Non-pigmented ciliary epithelial cell (primary cell): ENCODE measurements at places on chromosomes 13 and 19.

GRCh38 chr13:44084146-44084545 lies 204.4 kb downstream of the LACC1 start:
- DNase-seq = no peak

- no peak for DNase-seq
Observed at GRCh38 chr13:100315522-100315921, 226.6 kb downstream of the PCCA start.

DNA sequence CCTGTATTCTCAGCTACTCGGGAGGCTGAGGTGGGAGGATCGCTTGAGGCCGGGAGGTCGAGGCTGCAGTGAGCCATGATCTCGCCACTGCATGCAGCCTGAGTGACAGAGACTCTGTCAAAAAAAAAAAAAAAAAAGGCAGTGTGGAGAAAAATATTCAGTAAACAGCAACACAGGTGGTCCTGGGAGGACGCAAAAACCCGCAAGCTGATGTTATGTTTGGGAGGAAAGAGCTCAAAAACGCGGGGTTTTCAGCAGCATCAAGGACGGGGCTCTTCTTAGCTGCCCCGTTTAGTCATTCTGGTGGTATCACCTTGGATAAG lies 599 bp upstream of the ZNF784 start:
- no peak for DNase-seq

DNA sequence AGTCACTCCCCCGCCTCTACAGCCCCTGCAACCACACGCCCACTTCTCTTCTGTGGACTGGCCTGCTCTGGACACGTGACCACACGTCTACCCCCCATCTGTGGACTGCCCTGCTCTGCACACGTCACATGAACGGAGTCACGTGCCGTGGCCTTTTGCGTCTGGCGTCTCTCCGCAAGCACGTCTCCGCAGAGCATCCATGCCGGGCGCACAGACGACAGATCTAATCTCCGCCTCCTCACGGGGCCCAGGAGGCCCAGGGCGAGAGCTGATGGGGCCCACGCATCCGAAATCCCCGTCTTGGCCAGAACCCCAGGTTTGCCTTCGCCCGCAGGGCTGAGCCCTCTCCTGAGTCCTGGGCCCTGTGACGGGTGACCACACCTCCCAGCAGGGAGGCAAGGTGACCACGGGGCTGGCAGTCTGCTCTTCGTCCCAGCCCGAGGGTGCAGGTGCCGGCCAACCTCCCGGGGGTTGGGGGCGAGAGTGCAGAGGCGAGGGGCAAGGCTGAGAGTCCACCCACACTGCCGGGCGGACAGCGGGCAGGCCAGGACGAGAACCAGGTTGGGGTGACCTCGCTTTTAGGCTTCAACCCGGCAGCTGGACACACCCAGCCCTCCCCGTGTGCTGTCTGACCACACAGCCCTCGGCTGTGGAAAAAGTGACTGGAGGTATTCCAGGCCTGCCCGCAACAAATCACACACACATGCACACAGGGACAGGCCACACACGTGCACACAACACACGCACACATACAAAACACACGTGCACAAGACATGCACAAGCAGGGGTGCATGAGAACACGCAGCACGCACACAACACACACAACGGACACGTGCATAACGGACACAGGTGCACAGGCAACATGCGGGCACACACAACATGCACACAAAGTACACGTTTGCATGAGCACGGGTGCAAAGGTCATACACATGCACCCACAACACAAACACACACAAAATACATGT lies 3.9 kb downstream of the SBNO2 start:
- DNase-seq = no peak

GRCh38 chr13:40776681-40777165 lies 5.7 kb upstream of the MRPS31 start:
- DNase-seq = no peak

DNA sequence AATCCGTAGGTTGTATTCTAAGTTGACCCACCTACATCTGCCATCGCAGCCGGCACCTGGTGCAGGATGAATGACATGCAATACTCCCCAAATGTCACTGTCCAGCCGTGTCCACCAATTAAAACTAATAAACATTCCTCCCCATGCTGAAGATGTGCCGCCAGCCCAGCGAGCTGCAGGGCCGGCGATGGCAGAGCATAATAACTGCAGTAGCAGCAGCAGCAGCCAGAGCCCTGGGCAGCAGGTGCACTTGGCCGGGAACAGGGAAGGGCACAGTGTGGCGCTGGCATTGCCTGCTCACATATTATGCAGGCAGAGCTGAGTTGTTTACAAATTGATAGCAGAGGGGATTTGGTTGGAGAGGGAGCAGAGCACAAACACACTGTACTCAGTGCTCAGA lies 754.9 kb downstream of the OLFM4 start:
- DNase-seq = no peak

DNA sequence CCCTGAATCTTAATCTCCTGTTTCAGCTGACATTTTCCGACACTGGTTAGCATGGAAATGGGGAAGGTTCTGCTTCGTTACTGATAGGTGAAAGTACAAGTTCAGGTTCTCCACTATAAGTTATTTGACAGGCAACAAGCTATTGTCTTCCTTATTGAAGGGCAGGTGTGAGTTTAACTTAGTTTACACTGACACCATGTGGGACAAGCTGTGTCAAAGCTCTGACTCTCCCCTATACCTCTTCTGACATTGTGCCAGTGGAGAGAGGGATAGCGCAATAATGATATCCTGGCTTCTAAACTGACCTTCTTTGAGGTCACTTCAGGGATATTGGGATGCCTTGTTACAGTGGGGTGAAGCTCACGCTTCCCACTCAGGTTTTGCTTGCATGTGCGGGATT lies 587.0 kb upstream of the SLITRK5 start:
- no peak for DNase-seq

GRCh38 chr19:6271251-6271650 lies 8.5 kb downstream of the MLLT1 start:
- DNase-seq = no peak

DNA sequence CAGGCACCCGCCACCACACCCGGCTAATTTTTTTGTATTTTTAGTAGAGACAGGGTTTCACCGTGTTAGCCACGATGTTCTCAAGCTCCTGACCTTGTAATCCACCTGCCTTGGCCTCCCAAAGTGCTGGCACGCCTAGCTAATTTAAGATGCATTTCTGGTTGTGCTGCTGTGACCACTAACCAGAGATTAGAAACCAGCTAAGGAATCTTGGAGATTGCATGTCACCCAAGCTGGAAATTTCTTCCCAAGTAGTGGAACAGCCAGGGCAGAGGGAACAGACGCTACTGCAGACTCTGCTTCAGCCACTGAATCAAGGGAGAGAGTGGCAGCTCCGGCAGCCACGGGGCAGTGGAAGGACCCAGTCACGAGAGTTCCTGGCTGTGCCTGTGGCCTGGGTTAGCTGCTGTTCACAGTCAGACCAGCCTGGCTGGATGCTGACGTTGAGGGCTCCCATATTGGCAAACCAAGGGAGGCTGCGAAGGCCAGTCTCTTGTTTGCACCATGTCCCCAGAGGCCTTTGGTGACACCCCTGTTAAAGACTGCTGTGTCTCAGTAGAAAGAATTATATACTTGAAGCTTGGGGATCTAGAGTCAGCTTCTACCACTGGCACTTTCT lies 7.9 kb downstream of the TPM4 start:
- no peak for DNase-seq

DNA sequence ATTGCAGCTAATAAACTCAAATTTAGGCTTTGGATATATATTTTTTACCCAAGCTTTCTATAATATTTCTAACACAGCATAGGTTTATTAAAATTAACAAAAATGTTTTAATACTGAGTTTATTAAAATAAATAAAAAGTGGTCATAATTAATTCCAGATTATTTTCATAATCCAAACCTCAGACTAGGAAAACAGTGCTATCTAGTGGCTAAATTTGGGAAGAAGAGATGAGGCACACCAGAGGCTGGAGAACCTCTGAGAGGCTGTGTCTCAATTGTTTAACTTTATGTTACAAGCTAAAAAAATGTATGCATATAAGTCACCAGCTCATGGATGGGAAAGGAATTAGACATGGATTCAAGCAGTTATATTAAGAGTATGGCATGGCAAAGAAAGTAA lies 392.5 kb downstream of the DIAPH3 start:
- DNase-seq = no peak

- no peak for DNase-seq
Observed at GRCh38 chr13:44237881-44238421, 135.7 kb upstream of the SERP2 start.

GRCh38 chr19:10422046-10422461 lies 1.7 kb downstream of the PDE4A start:
- no peak for DNase-seq

GRCh38 chr19:19140476-19140875 lies 2.2 kb upstream of the TMEM161A start:
- no peak for DNase-seq

GRCh38 chr13:110397436-110398115 lies 90.5 kb downstream of the COL4A2 start:
- DNase-seq = no peak

GRCh38 chr13:60501236-60501635 lies 104.2 kb downstream of the TDRD3 start:
- no peak for DNase-seq

- DNase-seq = no peak
Observed at GRCh38 chr19:2949939-2950285, 5.1 kb upstream of the ZNF77 start.

GRCh38 chr19:58558066-58558622 lies at the start of gene UBE2M:
Gene UBE2M (minus strand): TSS chr19:58558611. CDS start chr19:58558381, 230 bp downstream.
- no peak for DNase-seq

DNA sequence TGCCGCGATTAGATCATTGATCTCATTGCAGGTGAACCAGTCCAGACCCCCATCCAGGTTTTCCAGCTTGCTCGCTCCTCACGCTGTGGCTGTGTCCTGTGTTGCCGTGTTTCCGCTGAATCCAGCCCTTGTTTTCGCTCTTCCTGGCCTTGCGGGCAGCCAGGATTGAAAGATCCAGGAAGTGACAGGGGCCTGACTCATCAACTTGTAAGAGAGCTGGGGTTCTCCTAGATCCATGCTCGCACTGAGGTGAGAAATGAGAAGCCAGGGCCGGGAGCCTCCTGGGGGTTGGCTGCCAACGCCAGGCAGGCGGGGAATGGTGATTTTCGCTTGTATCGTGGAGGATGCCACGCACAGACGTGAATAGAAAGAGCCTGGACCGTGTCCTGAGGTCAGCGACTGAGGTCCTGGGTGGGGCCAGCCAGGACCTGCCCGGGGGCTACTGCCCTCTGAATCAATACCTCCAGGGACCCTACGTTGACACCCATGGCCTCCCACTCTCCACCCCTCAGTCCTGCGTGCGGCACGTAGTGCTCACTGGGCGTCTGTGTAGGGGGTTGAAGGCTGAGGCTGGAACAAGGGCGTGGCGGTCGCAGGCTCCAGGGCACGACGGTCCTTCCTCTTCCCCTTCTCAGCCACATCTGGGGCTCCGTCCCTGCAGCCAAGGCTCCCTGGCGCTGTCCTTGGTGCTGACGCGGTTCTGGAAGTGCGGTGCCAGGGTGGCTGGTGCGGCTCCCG lies 7.3 kb upstream of the PTPRH start:
- DNase-seq = peak; percentile 99

- DNase-seq = no peak
Observed at GRCh38 chr13:68929075-68929745, 1178.4 kb upstream of the ATXN8OS start.

DNA sequence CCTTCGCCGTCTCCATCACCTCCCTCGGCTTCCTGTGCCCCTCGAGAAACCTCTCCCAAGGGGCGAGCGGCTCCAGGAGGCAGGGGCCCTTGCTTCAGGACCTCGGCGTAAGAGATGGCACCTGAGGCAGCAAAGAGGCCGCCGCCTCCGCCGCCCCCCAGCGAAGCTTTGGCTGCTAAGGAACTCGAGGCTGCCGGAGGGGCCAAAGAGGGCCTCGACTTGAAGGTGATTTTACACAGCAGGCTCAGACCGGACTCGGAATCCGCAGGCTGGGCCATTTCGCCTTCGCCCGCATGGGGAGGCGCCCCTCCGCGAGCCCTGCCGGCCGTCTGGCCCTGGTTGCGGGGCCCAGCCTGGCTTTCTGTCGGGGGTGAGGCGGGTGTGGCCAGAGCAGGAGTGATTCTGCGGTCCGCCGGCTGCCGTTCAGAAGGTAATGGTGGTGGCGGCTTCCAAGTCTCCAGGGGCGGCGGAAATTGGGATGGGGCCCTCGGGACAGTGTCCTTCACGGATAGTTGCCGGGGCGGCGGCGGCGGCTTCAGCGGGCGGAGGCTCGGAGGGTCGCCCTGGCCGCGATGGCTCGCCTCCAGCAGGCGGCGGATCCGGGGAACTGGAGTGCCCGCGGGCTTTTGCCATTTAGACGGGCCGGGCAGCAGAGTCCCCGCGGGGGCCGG lies 1.4 kb downstream of the GGN start:
- DNase-seq = no peak

DNA sequence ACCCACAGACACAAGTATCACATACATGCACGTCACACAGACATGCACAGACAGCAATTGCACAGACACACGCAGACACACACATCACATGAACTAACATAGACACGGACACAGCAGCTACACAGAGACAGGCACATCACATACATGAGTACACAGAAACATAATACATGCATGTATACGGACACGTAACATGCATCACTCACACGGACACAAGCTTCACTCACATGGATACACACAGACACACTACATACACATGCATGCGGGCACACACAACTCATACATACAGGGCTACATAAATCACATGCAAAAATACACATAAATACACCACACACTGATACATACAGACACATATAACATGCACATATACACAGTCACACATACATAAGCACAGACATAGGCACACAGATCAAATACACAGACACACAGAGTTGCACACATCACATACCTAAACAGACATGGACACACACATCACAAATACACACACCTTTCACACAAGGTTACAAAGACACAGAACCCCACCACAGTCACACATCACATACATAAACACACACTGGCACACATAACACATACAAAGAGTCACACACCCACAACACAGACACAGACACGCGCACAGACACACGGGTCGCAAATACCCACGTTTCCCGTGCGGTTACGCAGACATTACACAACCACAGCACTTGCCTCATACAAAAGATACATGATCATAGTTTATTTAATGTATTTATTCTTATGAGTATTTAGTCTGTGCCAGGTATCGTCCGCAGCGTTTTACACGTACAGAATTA lies 1.1 kb upstream of the LMTK3 start:
- DNase-seq = no peak

DNA sequence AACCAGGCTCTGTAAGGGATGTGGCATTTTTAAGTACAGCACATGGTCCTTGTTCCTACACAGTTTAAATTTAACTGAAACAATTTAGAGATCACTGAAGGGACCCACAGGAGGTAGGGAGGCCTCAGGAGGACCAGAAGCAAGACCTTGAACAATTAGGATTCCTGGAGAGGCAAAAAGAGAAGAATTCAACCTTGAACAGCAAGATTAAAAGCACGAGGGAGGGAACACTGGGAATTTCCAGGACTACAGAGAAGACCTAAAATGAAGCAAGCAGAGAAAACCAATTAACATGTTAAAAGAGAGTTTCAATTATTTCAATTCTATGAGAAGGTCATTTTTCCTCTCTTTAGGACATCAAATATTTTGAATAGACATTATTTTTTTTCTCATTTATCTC lies 160.3 kb downstream of the KCTD12 start:
- no peak for DNase-seq

DNA sequence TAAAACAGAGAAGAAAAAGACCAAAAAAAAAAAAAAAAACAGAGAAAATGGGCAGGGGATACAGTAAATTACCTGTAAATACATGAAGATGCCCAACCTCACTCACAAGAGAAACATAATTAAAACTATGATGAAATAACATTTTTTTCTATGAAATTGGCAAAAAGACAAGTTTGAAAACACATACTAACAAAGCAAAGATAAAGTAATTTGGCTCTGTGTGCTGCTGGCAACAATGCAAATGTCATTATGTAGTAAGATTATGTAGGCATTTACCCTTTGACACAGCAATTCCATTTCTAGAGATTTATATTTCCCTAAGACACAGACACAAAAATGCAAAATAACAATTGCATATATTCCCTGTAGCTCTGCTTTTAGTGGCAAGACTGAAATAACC lies 20.2 kb downstream of the ZC3H13 start:
- no peak for DNase-seq
